Large intestine (tissue), 12 donors: ENCODE measurements at places on chromosomes 11 and 22.

- DNase-seq, result no peak
These were observed 97.1 kb upstream of the CARD18 start for GRCh38 chr11:105236664-105237063.

- no peak for DNase-seq
These were observed 117.3 kb downstream of the SHANK2 start for GRCh38 chr11:71135112-71135511.

- DNase-seq, result no peak
These were observed 279.3 kb downstream of the CASP12 start for GRCh38 chr11:104618954-104619353.

DNA sequence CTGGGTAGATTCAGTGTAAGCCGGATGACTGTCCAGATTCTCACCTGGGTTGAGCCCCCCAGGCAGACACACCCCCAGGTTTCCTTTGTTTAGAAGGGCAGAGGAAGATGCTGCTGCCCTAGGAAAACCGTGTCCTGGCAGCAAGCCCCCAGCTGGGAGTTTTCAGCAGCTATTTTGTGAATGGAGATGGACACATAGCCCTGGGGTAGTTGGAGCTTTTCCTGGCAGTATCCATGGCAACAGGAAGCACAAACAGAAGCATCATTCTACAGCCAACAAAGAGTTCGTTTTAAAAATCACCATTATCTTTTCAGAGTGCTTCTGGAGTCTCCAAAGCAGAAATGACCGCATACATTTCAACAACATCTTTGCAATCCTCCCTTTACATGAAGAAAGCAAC lies 245.5 kb downstream of the BRD1 start:
- DNase-seq, result no peak

DNA sequence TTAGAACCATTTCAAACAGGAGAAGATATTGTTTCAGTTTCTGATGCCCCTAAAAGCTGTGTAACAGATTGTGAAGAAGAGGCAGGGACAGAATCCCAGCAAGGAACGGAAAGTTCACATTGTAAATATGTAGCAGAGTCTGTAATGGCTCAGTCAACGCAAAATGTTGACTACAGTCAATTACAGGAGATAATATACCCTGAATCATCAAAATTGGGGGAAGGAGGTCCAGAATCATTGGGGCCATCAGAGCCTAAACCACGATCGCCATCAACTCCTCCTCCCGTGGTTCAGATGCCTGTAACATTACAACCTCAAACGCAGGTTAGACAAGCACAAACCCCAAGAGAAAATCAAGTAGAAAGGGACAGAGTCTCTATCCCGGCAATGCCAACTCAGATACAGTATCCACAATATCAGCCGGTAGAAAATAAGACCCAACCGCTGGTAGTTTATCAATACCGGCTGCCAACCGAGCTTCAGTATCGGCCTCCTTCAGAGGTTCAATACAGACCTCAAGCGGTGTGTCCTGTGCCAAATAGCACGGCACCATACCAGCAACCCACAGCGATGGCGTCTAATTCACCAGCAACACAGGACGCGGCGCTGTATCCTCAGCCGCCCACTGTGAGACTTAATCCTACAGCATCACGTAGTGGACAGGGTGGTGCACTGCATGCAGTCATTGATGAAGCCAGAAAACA lies 40.8 kb downstream of the IGLL1 start:
- peak; percentile 76 for DNase-seq

- DNase-seq, result no peak
These were observed 65.5 kb downstream of the BMAL1 start for GRCh38 chr11:13343067-13343466.

DNA sequence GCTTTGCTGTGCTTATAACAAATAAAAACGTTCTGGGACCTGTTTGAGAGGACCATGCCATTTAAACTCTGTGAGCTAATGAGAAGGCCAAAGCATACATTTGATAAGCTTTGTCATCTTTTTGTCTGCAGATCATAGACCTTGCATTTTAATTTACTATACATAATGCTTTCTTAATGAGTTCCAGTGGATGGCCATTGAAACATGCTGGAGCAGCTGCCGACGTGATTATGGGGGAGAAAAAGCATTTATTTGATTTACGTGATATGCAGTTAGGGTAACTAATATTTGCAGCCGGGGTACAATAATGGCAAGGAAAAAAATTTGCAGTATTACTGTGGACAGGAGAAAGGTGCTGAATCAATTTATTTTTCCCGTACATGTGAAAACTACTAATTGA lies 240.2 kb downstream of the FAT3 start:
- DNase-seq, result no peak

DNA sequence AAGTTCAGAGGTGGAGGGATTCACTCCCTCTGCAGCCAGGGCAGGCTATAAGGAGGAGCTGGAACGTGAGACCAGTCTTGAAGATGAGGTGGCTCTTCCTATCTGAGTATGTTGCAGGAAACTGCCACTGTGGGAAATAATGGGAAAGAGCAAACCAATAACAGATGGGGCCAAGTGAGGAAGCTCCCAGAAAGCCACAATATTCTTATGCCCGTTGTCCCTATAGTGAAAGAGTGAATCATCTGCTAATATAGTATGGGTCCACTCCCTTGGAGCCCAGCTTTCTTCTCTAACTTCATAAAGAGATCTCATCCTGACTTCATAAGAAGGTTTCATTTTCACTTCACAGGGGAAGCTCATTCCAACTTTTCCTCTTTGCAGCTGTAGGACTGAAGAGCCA lies 206.4 kb downstream of the BLID start:
- no peak for DNase-seq

DNA sequence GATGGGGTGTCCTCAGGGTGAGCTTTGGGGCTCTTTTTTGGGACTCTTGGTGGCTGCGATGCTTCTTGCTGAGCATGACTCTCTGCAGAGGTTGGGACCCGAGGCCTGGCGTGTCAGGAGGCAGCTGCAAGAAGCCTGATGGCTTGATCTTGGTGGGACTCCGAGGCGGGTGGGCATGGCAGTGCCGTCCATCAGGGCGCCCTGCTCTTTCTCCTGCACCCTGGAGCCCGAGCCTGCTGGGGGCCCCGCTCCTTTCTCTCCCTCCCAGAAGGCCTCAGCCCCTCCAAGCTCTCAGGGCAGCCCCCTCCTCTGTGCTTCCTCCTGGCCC lies 432.7 kb downstream of the TBC1D22A start:
- no peak for DNase-seq

- DNase-seq, result no peak
These were observed 209.7 kb upstream of the ARHGAP20 start for GRCh38 chr11:110921742-110922521.

DNA sequence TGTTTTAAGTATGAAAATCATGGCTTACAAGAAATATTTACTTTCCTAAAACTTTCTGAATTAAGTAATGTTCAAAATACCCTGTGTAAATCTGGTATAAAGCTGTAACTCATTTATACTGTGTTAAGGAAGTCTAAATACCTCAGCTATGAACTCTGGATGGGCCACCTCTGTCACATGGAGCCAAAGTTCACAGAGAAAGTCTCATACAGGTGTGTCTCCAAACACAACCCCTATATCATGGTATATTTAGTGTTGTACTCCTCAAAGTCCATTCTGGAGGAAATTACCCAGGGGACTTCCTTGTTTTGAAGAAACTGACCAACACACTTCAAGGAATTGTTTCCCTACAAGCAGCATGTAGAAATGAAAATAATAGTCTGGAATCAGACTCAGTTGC lies 909.2 kb upstream of the TENM4 start:
- DNase-seq, result peak; percentile 69

DNA sequence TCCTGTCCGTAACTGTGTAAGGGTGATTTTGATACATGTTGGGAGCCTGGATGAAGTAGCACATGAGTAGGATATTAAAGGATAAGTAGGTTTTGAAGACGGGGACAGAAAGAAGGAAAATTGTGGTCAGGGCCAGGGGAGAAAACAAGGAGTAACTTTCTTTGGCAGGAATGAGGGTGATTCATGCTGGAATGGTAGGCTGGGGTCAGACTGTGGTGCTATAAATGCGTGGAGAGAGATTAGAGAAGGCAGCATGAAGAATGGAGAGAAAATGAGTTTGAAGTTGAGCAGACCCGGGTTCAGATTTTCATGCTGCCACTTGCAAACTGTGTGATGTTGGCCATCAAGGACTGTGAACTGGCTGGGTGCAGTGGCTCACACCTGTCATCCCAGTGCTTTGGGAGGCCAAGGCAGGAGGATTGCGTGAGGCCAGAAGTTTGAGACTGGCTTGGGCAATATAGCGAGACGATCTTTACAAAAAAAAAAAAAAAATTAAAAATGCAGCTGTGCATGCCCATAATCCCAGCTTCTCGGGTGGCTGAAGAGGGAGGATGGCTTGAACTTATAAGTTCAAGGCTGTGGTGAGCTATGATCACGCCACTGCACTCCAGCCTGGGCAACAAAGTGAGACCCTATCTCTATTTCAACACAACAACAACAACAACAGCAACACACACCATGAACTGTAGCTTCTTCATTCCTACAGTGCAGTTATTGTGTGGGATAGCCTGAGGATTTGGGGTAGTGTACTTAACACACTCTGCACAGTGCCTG lies 22.3 kb downstream of the ZBTB16 start:
- DNase-seq, result no peak

DNA sequence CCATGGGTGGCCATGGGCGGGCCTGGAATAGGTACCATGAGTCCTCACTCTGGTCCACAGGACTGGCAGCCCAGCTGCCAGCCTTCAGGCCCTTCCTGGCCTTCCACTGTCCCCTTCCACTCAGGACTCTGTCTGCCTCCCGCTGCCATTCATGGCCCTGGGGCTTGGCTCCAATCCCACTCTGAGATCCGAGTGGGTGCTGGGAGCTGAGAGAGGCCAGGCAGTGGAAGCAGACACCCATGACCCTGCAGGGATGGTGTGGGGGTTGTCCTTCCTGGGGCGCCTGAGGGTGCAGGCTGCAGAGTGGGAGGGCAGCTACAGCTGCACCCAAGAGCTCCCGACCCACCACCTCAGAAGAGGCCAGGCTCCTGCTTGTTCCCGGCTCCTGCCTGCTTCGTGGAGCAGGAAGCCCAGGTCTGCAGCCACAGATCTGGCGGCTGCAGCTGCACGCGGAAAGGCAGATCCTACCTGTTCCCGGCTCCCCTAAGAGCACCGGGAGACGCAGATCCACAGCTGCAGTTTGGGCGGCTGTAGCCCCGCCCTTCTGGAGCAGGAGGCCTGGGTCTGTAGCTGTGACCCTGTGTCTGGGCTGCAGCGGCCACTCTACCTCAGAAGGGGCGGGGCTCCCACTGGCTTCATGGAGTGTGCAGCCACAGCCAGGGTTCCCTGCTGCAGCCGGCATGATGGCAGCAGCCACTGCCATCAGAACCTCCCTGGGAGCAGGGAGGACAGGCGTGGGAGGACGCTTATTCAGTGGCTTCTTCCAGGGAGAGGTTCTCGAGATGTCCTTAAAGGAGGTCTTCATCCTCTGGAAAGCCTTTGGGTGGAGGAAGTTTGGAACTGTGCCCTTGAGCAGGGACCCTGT lies 27.5 kb downstream of the IGHMBP2 start:
- DNase-seq, result no peak

- no peak for DNase-seq
These were observed 727.4 kb downstream of the DLG2 start for GRCh38 chr11:84899740-84900139.

DNA sequence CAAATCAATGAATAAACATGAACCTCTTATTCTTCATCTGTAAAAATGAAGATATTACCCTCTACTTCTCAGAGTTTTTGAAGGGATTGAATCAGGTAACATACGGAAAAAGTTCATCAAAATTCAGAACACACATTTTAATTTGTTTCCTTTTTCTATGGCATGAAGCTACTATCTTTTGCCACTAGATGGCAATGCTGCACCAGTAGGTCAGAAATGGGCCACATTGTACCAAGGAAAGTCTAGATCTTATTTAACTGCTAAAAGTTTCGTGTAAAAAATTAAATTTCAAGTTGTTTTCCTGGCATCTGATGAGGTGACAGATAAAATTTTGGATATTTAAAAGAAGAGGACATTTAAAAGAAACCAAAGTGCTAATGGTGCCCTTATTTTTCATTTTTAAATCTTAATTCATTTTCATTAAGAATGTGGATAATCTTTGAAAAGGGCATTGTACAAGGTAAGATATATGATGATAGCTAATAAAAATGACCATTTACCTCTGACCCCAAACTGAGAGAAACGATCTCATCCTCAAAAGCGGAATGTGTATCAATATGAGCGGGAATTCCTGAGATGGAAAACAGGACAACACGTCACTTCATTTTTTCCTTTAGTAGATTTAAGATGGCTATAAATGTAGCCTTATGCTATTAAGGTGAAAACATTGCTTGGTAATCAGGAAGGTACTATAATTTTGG lies 16.1 kb downstream of the ALKBH8 start:
- DNase-seq, result no peak

DNA sequence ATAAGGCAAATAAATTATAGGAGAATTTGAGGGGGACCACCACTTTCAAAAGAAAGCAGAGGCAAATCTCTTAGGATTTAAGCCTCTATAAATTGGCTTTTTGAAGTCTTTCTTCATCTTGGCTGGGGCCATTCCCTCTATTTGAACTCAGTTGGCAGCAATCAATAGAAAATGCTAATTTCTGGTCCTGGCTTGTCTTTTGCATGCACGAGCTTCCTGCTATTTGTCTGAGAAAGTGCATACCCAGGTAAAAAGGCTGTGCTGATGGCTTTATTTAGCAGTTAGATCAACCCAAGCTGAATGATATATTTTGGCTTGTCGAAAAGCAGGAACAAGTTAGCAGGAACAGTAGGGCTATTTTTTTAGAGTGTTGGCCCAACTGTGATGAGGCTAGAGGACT lies 64.1 kb upstream of the GRAMD1B start:
- no peak for DNase-seq

DNA sequence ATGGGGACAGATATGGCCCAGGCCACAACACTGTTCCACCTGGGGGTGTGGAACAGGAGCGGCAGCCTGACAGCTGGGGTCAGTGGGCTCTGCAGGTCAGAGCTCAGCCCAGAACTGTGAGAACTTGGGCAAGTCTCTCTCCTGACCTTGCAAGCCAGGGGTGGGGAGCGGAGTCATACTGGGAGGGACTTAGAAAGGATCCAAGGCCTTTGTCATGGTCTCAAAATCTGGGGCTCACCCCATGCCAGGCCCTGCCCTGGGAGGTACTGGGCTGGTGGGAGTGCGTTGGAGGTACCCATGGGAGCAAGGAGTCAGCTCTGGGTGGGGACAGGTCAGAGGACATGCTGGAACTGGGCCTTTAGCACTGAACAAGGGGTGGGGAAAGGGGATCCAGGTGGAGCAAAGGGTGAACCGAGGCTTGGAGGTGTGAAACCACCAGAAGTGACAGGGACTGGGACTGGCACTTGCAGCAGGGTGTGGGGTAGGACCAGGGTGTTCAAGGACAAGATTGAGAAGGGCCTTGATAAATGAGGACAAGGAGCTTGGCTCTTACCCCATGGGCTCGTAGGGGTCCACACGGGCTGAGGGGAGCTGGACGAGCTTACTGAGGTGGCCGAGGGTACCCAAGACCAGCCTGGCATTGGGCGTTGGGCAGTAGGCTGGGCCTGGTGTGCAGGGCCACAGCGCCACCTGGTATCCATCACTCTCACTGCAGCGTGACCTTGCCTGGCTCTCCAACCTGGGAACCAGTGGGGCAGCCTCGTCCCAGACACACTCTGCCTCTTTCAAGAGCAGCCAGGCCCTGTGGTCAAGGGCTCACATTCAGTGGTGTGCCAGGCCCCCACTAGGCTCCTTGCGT lies 7.4 kb upstream of the PMM1 start:
- DNase-seq, result peak; percentile 42

- DNase-seq, result no peak
These were observed 261.6 kb upstream of the SORL1-AS1 start for GRCh38 chr11:121714351-121714750.

GRCh38 chr11:117097389-117098268 lies 599 bp downstream of the SIK3 start:
- peak; percentile 68 for DNase-seq

- DNase-seq, result no peak
These were observed 74.8 kb upstream of the BLID start for GRCh38 chr11:122190768-122191167.
